ENCODE measurements at places on chromosomes 4 and X. TPM values are rescaled to one million over a fixed set of nuclear protein-coding genes. Genes with fewer than 3 reads are reported as not detected.

Gene CXCL5
- 0.77 TPM for total RNA-seq

Gene GYPB
- total RNA-seq, result not detected

Gene AFP
- not detected for total RNA-seq

Gene HMGN5
- total RNA-seq, result 9.1 TPM

Gene MAOB
- total RNA-seq, result 0.06 TPM

Gene MUC7
- not detected for total RNA-seq

Gene KLB
- not detected for total RNA-seq

Gene TMEM156
- 33.7 TPM for total RNA-seq

Gene BCOR
- total RNA-seq, result 36.6 TPM

Gene GCNA
- 0.29 TPM for total RNA-seq

Gene ATP2B3
- total RNA-seq, result not detected

Gene AMOT
- 0.80 TPM for total RNA-seq

Gene LRP2BP
- total RNA-seq, result 0.29 TPM

Gene TEX13B
- total RNA-seq, result not detected

Gene RS1
- total RNA-seq, result not detected

Gene N4BP2
- 4.0 TPM for total RNA-seq

Gene ETDC
- total RNA-seq, result not detected

Gene PCDH7
- total RNA-seq, result 0.45 TPM

Gene OPRPN
- not detected for total RNA-seq

Gene POU3F4
- not detected for total RNA-seq

Gene FGB
- not detected for total RNA-seq

Gene GNRHR
- total RNA-seq, result not detected

Gene PAK3
- total RNA-seq, result 1.5 TPM

Gene FAM47E
- total RNA-seq, result 0.11 TPM

Gene MAGEB17
- not detected for total RNA-seq

Gene FAM9C
- total RNA-seq, result not detected

Gene STAP1
- not detected for total RNA-seq

Gene GPR119
- total RNA-seq, result not detected

Gene PABPC4L
- total RNA-seq, result 0.97 TPM

Gene CT55
- total RNA-seq, result 0.34 TPM

Gene PRSS12
- total RNA-seq, result 10.9 TPM

Gene FABP2
- not detected for total RNA-seq

Gene PUDP
- total RNA-seq, result 11.9 TPM

Gene NUP62CL
- total RNA-seq, result 2.2 TPM
